ENCODE measurements at places on chromosomes 3 and 15. TPM values are rescaled to one million over a fixed set of nuclear protein-coding genes. Genes with fewer than 3 reads are reported as not detected.

ACP3 gene
- not detected for total RNA-seq

DNA sequence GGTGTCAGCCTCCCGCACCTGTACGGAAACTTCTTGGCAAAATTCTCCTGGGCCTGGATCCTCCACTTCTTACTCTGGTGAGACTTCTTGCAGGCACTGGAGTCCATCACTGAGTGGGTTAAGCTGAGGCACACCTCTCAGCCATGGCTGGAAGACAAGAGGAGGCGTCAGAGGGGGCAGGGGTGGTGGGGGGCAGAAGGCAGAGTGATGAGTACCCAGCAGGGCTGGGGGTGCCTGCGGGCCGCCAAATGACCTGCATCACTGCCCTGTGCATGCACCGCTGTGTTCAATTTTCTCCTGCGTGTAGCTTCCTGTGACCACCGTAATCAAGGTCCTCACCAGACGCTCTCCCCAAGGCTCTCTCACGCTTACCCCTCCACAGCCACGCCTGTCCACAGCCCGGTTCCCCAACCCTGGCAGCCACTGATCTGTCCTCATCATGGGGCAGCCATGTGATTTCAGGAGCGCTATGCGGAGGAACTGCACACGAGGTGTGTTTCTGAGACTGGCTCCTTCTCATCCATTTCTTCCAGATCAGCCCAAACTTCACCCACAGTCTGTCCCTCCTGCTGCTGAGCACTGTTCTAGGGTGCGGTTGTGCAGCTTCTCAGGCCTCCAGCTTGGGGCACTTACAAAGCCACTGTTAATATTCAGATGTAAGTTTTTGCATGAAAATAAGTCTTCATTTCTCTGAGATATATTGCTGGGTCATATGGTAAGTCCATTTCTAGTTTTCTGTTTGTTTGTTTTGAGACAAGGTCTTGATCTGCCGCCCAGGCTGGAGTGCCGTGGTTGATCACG, 5.2 kb downstream of the C3orf22 start:
- no peaks in the 10 kb centered on the region for H3K4me1 ChIP-seq
- no peaks in the 10 kb centered on the region for H3K36me3 ChIP-seq
- no peak overlapping the region for H3K4me3 ChIP-seq
- DNase-seq, result peak; percentile 28
- no peak overlapping the region for H3K27ac ChIP-seq

- H3K4me1 ChIP-seq, result no peaks in the 10 kb centered on the region
- peaks cover 29% of the 10 kb centered on the region for H3K27me3 ChIP-seq
- H3K27ac ChIP-seq, result no peak overlapping the region
- no peaks in the 10 kb centered on the region for H3K36me3 ChIP-seq
- no peak for DNase-seq
Measured at GRCh38 chr15:91795235-91795634, 58.3 kb upstream of the SLCO3A1 start.

- DNase-seq, result peak; percentile 54
- no peaks in the 10 kb centered on the region for H3K36me3 ChIP-seq
- no peak overlapping the region for H3K4me3 ChIP-seq
- H3K4me1 ChIP-seq, result no peaks in the 10 kb centered on the region
- H3K27me3 ChIP-seq, result peaks cover 14% of the 10 kb centered on the region
Measured at GRCh38 chr3:63349583-63350573, 71.8 kb downstream of the SYNPR start.

GRCh38 chr15:88238618-88239430, 17.7 kb downstream of the NTRK3 start:
- no peak overlapping the region for H3K27ac ChIP-seq
- no peaks in the 10 kb centered on the region for H3K4me1 ChIP-seq
- peaks cover 10% of the 10 kb centered on the region for H3K27me3 ChIP-seq
- no peaks in the 10 kb centered on the region for H3K36me3 ChIP-seq

DNA sequence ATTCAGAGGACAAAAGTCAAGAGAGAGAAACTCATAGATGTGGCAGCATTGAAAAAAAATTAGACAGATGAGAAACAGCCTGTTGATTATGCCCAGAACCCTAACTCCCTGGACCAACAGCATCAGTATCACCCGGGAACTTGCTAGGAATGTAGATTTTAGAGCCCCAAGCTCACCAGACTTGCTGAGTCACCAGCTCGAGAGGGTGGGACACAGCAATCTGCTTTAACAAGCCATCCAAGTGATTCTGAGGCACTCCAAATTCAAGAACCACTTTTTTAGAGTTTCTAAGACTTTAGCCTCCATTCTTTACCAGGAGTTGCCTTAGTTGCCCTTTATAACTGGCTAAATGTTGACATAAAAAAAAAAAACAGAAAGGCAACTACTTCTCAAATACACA, 70.9 kb downstream of the CGGBP1 start:
- H3K36me3 ChIP-seq, result no peaks in the 10 kb centered on the region
- no peak for DNase-seq
- H3K4me1 ChIP-seq, result no peaks in the 10 kb centered on the region
- H3K27ac ChIP-seq, result no peak overlapping the region

DNA sequence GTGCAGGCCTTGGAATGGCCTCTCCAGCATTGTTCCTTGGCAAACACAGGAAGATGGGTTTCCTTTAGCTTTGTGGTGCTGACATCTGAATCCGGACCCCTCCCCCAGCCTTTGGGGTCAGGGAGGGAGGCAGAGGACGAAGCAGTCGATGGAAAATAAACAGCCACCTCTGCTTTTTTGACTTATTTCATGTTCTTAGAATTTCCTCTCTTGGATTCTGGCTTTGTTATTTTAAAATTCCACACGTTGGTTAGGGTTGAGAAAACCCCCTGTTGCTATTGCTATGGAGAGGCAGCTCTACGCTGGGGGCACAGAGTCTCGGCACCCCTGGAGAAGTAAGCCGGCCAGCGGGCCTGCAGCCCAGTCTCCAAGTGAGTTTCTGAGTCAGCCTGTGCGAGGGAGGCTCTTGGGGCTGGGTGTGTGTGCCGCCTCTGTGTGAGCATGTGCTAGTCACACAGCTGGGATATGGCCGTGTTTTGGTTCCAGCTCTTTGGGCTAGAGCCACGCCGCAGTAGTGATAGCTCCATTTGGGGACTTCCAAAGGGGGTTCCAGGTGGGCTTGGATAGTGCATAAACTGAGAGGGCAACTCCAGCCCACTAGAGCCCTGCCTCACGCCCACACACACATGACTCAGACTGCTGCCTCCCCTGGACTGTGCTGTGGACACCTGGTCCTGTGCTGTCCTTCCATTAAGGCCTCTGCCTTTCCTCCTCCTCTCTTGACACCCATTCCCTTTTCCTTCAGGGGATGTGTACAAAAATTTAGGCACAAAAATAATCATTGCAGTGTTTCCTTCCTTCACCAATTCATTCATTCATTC, 58.8 kb downstream of the AMOTL2 start:
- H3K4me1 ChIP-seq, result no peaks in the 10 kb centered on the region
- H3K27ac ChIP-seq, result no peak overlapping the region

NMB gene
- total RNA-seq, result 1.8 TPM

GRCh38 chr15:70235347-70235746, 137.6 kb upstream of the TLE3 start:
- peaks cover 16% of the 10 kb centered on the region for H3K27me3 ChIP-seq
- DNase-seq, result no peak
- H3K36me3 ChIP-seq, result peaks cover 12% of the 10 kb centered on the region
- H3K4me1 ChIP-seq, result peaks cover 37% of the 10 kb centered on the region
- H3K27ac ChIP-seq, result no peak overlapping the region

HTR3E gene
- not detected for total RNA-seq

GRCh38 chr3:4732925-4733324, 239.8 kb downstream of the ITPR1 start:
- H3K4me1 ChIP-seq, result peaks cover 49% of the 10 kb centered on the region
- peaks cover 89% of the 10 kb centered on the region for H3K36me3 ChIP-seq
- no peaks in the 10 kb centered on the region for H3K27me3 ChIP-seq

DNA sequence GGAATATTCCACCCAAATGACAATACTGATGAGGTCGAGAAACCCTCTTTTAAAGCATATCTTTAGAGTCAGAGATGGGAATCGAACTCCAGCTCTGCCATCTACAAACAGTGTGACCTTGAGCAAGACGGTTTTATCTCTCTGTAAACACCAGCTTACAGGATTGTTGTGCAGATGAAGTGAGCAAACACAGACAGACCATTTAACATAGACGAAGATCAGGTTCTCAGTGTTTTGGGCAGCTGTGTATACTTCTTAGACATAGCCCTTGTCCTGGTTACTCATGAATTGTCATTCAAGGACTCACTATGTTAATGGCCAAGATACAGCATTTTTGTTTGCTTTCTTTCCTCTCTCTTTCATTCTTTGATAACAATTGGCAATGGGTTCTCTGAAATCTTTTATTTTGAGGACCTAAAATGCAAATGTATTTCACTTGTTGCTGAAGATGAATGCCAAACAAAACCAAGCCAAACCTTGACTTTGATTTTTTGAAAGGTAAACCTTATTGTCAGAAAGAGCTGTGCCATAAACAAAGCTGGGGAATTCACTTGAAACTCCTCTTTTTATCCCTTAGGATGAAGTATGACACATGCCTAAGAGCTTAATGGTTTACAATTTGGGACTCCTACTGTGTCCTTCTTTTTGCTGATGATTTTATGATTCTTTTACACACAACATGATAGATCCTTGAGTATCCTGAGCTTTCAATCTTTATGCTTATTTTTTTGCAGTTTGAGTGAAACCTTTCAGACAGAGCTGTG, 250.0 kb upstream of the PDZRN3 start:
- no peaks in the 10 kb centered on the region for H3K27me3 ChIP-seq
- H3K36me3 ChIP-seq, result no peaks in the 10 kb centered on the region
- H3K27ac ChIP-seq, result no peak overlapping the region
- DNase-seq, result no peak
- no peaks in the 10 kb centered on the region for H3K4me1 ChIP-seq
- no peak overlapping the region for H3K4me3 ChIP-seq

- DNase-seq, result no peak
- H3K36me3 ChIP-seq, result peaks cover 78% of the 10 kb centered on the region
- H3K4me3 ChIP-seq, result no peak overlapping the region
- H3K27ac ChIP-seq, result no peak overlapping the region
Measured at GRCh38 chr3:3154879-3155610, 24.4 kb downstream of the CRBN start.

RETNLB gene
- not detected for total RNA-seq

GRCh38 chr15:63474810-63475316, 29.5 kb upstream of the USP3 start:
- H3K4me3 ChIP-seq, result no peak overlapping the region
- no peaks in the 10 kb centered on the region for H3K36me3 ChIP-seq
- H3K4me1 ChIP-seq, result peaks cover 33% of the 10 kb centered on the region
- DNase-seq, result no peak
- H3K27me3 ChIP-seq, result no peaks in the 10 kb centered on the region

GRCh38 chr3:188205992-188206416, 52.0 kb downstream of the LPP start:
- peaks cover 3% of the 10 kb centered on the region for H3K4me1 ChIP-seq
- H3K27me3 ChIP-seq, result no peaks in the 10 kb centered on the region
- H3K4me3 ChIP-seq, result no peak overlapping the region

DNA sequence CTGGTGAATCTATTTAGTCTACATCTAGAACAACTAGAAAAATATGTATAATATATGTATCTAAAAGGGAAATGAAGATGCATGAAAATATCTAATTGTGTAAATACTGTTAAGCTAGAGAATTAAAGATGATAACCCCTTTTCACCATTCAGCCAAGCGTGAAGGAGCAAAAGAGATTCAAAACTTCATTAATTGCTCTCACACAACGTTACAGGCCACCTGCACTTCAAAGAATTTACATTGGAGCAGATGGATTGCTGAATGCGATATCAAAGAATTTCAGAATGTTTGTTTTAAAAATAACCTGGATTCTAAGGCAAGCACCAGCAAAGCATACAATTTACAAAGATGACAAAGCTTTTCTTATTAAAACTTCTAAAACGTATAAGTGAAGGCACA, 243.2 kb downstream of the ROBO2 start:
- H3K27me3 ChIP-seq, result no peaks in the 10 kb centered on the region
- no peaks in the 10 kb centered on the region for H3K36me3 ChIP-seq
- no peak for DNase-seq
- no peaks in the 10 kb centered on the region for H3K4me1 ChIP-seq
- H3K4me3 ChIP-seq, result no peak overlapping the region

DNA sequence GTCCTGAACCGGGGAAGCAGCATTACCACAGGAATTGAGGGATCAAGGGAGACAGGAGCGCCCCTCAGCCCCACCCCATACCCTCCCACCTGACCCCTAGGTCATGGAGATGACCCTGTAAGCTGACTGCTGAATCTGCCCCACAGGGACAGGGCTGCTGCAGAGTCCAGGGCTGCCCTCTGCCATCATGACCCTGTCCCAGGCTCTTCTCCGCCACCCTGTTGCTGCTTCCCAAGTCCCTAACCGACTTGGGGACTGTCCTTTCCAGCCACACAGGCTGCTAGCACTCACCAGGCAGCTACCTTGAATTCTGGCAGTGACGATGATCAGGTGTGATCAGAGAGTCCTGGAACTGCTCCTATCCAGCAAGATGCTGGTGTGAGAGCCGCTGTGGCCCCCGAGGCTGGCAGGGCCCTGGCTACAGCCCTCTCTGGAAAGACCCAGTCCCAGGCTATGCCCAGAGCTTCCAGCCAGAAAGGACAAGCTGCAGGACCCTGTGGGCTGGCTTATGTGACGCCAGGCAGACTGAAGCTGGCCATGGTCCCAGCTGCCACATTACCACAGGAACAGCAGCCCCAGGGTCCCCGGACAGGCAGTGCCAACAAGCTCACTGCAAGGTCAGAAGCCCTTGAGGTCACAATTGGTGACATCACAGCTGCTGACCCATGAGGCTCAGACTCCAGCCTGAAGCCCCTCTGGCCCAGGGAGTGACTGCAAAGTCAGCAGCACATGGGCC, at the start of gene C3orf22:
Gene C3orf22, minus strand, starts transcription at position 597 of the 736 bp plus-strand sequence. CDS start 5,542 bp downstream, outside the sequence.
- peak; percentile 26 for DNase-seq
- H3K27ac ChIP-seq, result no peak within 1 kb of the TSS
- H3K4me1 ChIP-seq, result no peaks in the 10 kb centered on the region
- H3K27me3 ChIP-seq, result peaks cover 25% of the 10 kb centered on the region

- no peak overlapping the region for H3K4me3 ChIP-seq
- no peaks in the 10 kb centered on the region for H3K36me3 ChIP-seq
- H3K27ac ChIP-seq, result no peak overlapping the region
Measured at GRCh38 chr15:36591536-36592411, 12.3 kb downstream of the CDIN1 start.

GALNT15 gene
- not detected for total RNA-seq

GOLGA6L4 gene
- total RNA-seq, result 3.6 TPM

- H3K36me3 ChIP-seq, result no peaks in the 10 kb centered on the region
- H3K27ac ChIP-seq, result no peak overlapping the region
- no peak for DNase-seq
Measured at GRCh38 chr3:10365316-10365715, 44.4 kb upstream of the SEC13 start.

- H3K27me3 ChIP-seq, result no peaks in the 10 kb centered on the region
- no peak overlapping the region for H3K4me3 ChIP-seq
- no peaks in the 10 kb centered on the region for H3K4me1 ChIP-seq
- no peaks in the 10 kb centered on the region for H3K36me3 ChIP-seq
- no peak for DNase-seq
- no peak overlapping the region for H3K27ac ChIP-seq
Measured at GRCh38 chr15:87850916-87851315, 405.6 kb downstream of the NTRK3 start.

TTLL13 gene
- total RNA-seq, result 1.1 TPM

WDR76 gene
- total RNA-seq, result 79.7 TPM

- no peaks in the 10 kb centered on the region for H3K4me1 ChIP-seq
- H3K27me3 ChIP-seq, result no peaks in the 10 kb centered on the region
- DNase-seq, result no peak
- H3K4me3 ChIP-seq, result no peak overlapping the region
Measured at GRCh38 chr3:62723166-62723913, 151.9 kb downstream of the CADPS start.
